HS-5 (cell line): ENCODE measurements at places on chromosomes 1 and 21.

DNA sequence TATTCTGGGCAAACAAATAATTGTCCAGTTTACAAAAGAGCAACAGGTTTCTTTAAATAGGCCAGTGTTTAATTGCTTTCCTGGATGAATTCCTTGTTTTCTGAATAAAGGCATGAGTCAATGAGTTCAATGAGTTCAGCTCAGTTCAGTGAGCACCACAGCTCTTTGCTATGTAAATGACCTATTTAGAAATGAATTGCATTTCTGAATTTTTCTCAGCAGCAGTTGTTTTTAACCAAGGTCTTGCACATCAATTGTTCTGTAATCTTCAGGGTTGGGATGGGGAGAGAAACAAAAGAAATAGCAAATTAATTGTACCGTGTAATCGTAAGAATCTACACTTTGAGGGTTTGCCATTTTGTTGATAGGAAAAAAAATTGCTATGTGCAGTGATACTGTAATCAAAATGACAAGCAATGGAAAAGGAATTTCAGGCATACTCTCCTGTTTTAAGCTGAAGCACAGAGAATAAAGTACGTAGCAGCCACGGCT, 45.7 kb downstream of the MIS18A start:
- no peak for DNase-seq

DNA sequence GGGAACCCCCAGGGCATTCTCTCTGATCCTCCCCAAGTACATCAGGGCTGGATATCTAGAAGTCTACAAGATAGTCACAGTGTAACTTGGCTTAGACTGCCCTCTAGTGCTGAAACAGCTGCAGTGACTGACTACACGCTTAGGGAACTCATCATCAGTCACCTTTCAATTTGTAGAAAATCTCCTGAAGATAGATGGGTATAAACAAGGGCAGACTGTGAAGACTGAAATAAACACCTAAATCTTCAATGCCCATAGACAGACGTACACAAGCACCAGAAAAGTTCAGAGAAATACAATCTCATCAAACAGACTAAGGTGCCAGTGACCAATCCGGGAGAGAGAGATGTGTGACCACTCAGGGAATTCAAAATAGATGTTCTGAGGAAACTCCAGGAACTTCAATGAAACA, 46.6 kb downstream of the PACC1 start:
- DNase-seq, result peak; percentile 38

- DNase-seq, result no peak
Measured at GRCh38 chr21:45339421-45340402, 52.0 kb upstream of the POFUT2 start.

DNA sequence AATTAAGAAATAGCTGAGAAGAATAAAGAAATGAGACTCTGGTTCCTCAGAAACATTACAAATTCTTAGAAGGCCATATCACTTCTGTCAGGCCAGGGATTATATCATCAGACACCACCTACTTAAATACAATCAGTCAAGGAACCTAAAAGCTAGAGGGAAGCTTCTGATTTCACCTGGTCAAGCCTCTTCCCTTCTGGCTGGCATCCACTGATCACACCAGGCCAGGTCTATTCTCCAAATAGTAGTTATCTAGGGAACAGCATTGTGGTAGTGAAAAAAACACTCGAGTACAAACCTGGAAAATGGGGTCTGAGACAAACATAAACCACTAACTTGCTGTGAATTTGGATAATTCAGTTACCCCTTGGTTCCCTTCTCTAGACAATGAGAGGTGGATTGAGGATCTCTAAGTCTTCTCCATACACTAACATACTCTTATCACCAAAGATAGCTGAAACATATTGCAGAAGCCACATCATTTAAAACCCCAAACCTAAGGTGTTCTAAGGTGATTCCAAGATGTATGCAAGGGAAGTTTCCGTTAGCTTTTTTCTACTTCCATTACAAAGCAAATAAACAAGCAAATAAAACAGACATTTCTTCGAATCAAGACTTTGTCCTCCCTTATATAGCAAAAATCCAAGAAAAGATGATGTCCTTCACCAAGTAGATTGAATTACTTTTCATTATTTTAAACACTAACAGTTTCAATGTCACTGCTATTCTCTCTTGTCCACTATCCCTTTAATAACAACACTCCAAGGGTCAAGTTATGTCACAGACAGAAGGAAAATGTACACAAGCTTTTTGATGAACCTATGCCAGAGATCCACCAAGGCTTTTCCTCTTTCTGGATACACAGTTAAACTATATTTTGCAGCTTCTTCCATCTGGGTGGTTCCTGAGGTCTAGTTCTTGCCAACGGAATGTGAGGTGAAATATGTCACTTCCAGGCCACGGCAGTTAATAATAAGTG, 212.9 kb downstream of the KCNH1 start:
- no peak for DNase-seq

DNA sequence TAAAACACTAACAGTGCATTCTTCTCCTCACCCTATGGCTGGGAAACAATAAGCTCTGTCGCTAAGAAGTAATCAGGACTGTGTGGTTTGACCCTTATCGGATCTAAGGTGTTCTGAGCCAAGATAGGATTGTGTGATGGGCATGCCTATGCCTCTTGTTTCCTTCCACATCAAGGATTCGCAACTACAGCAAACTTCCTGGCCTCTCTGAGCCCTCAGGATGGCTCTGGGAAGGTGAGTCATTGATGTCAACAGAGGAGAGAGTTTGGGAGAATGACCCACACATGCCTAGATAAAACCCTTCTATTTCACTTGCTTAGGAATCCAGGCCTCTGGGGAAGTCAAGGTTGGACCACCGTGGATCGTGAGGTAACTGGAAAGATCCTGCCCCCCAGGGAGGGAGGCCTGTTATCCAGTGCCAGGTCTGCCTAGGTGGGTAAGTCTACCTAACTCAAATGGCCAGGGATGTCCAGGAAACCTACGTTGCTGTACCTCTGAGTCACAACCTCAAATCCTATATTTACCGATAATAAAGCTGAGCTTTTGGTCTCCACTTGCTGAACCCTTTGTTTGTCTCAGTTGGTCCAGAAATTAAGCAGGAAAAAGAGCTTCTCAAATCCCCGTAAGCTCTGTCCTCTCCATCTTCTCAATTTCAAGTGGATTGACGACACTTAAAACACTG, 27.4 kb downstream of the TIAM1 start:
- peak; percentile 40 for DNase-seq

- no peak for DNase-seq
Measured at GRCh38 chr1:230618537-230618936, 23.7 kb upstream of the COG2 start.

DNA sequence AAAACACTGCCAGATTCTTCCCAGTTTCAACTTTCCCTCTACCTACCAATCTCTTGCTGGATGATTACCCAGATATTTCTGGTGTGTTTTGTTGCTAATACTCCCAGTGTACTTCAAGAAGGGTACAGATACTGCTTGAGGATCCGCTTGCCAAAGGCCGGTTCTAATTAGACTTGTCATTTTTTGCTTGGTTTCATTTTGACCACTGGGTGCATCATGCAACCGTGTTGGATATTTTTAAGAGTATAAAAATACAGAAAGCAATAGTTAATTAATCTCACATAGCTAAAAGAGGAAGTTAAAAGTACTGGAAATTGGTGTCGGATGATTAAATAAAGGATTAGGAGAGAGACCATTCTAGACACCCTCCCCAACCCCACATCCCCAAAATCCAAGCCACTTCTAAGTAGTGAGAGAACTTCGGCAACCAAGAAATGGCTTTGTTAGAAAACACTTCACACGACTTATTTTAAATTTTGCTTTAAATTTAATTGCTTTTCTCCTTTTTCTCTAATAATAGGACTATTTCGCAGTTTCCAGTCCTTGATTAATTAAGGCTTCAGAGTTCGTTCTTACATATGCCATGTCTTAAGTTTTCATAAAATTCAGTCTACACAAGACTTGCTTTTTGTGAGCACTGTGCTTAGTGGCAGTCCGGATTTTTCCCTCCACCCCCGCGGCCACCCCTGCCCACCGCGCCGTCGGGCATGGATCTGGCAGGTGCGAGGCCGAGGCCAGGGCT, 2.5 kb upstream of the CDKN2C start:
- no peak for DNase-seq

DNA sequence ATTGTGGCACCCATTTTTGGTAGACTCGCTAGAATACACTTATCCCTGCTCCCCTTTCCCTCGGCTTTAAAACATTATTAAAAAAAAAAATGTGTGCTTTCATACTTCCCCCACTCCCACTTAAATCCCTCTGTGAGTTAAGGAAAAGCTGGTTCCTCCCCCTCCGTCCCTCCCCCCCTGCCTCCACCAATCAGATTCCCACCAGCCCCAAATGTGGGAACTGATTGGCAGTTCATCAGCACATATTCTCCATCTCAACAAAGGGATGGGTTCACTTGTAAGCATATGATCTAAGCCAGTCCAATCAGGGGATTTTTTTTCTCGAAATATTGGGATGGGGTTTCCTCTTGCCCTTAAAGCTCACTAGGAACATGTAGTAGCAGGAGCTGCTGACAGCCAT, 10.8 kb upstream of the FYB2 start:
- no peak for DNase-seq

DNA sequence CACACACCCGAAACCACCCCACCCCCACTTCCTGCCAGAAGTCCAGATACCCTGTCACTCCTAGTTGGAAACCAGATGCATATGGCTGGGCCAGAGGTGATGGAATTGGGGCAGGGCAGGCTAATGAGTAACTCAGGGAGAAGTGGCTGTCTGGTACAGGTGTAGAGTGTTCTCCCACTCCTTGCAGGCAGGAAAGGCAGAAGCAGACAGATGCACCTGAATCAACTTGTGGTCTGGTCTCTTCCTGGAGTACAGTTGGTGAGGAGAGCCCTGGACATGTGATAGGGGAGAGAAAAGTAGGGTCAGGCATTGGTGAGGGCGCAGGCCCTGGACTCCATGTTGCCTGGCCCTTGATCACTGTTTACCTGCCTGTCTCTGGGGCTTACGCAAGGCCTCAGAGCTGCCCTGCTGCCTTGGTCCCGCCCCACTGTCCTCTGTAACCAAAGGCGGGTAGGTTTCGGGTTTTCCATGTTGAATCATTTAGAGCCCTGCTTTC, 2.5 kb downstream of the CGN start:
- DNase-seq, result no peak

GRCh38 chr21:45532826-45533360, 9.3 kb downstream of the SLC19A1 start:
- no peak for DNase-seq

- no peak for DNase-seq
Measured at GRCh38 chr1:92877792-92878191, 46.0 kb downstream of the RPL5 start.

GRCh38 chr1:89629146-89629545, 3.8 kb upstream of the LRRC8C start:
- DNase-seq, result no peak

DNA sequence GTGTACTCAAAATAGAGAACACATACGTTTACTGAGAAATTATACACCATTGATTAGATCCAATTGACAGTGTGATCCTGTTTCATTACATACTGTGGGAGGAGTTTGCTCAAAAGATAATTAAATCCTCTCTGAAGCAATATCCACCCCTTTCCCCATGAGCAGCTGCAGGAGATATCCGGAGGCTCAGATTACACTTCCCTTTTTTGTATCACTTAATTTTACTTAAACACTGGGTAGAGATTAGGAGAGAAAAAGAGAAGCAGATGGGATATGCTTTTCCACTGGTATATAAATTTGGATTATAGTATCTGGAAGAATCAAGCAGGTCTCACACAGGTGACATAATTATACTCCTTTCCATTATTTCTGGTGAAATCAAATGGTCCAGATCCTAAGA, 333.3 kb upstream of the ZRANB2 start:
- DNase-seq, result no peak

DNA sequence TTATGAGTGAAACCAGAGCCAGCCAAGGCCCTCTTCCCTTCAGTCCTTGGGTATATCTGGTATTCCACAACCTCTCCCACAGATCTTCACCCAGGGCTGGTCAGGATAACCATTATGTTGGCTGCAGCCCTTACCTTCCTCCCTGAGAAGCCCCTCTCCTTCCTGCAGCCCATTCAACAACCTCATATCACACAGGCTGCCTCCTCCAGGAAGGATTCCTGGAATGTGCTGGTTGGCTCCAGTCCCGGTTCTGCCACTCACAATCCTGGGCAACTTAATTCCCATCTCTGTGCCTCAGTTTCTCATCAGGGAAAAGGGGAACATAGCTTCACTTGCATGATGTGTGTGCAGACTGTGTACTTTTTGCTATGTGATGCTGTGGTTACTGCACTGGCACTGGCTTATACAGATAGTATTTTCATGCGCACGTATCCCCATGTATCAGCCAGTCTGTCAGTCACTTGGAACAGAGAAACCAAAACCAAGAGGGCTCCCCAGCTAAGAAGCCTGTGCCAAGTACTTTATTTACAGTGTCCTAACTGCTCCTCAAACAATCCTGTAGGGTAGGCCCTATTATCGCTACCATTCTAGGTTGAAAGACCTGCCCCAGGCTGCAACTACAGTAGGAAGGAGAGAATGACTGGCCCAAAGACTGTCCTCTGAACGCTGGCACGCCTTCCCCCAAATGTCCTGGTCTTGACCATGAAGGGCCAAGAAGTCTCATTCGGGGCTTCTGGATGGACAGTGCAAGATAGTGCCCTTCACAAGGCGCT, 39.9 kb upstream of the PPP1R15B start:
- DNase-seq, result no peak

DNA sequence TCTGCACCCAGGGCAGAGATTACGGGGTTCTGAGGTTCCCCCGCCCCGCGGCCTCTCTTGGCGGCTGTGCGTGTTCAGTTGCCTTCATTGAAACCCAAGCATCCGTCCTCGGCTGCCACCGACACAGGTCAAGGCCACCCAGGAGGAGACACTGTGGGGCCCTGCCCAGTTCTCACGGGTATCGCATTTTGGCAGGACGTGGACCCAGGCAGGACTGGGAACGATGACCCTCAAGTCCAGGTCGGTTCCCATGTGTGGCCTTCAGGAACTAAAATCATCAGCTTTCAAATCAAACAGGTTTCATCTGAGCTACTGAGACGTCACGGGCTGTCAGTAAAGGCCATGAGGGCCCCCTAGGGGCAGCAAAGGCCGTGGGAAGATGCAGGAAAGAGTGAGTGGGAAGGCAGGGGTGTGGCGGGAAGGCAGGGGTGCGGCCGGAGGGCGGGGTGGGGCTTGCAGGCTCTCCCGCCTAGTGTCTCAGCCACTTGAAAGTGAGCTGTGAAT, 7.0 kb upstream of the C1orf174 start:
- DNase-seq, result no peak

- no peak for DNase-seq
Measured at GRCh38 chr1:232499188-232499587, 130.7 kb downstream of the SIPA1L2 start.

- DNase-seq, result no peak
Measured at GRCh38 chr1:172238965-172239364, 181.5 kb upstream of the C1orf105 start.
